ENCODE measurements at places on chromosomes 16 and 17.

DNA sequence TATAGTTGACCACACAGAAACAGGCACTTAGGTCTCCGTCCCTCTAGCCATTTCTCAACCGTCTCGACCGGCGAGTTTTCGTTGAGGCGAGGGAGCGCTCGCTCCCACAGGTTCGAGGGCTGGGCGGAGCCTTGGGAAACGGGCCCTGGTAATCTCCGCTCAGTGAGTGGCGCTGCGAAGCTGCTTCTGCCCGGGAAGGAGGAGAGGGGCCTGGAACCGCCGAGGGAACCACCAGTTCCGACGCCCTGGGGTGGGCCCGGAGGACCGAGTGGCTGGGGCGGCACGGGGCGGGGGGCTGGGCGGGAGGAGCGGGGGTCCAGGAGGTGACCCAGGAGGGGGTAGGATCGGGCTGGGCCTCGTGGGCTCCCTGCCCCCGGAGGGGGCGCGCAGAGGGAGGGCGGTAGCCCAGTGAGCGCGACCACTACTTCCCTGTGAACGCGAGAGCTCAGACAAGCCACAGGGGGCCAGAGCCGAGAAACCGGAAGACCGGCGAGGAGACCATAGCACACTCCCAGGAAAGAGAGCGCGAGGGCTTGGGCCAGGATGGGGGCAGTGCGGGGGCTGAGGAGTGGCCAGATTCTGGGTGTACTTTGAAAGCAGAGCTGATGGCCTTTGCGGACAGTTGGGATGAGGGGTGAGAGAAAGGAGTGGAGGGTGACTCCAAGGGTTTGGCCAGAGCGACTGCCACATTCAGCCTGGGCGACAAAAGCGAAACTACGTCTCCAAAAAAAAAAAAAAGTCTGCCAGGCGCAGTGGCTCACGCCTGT lies 29.9 kb upstream of the ARL4D start:
- DNase-seq = peak; percentile 80

DNA sequence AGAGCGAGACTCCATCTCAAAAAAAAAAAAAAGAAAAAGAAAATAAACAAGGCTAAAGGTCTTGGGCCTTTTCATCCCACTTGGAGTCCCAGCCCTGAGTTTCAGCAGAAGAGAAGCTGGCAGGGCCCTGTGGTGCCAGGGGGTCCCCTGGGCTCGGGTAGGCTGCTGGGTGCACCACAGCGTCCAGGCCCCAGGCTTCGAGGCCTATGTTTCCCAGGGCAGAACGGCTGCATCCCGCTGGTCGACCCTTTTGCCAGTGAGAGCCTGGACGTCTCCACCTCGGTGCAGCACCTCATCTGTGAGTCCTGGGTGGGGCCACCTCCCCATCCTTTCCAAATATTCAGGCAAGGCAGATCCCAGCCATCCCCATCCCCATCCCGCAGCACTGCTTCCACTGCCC lies 2.2 kb downstream of the TMEM235 start:
- no peak for DNase-seq

GRCh38 chr17:61200339-61200715 lies 199.3 kb upstream of the TBX2 start:
- DNase-seq = no peak

GRCh38 chr17:40351359-40352236 lies 12.9 kb downstream of the GJD3 start:
- DNase-seq = no peak

DNA sequence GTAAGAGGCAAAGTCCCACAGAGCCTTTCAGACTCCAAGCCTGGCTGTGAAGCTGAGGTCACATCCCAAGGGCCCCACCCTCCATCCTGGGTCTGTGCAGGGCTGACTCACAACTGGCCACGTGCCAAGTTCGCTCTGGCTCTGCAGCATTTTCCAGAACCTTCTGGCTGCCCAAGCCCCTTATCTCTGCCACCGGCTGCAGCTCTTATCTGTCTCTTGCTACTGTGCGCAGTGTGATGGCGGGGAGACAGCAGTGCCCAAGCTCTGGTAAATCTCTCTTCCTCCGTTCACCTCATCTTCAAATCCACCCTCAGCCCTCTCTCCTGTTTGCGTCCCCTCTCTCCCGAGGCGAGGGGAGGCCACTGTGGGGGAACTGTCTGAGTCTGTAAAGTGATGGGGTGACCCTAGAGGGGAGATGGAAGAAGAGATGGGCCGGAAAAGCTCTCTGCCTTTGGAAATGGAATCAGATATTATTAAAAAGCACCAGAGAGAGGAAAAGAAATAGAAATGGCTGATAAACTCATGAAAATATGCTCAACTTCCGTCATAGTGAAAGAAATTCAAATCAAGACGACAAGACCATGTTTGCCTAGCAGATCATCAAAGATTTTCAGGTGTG lies 162.7 kb upstream of the CDC42EP4 start:
- no peak for DNase-seq

DNA sequence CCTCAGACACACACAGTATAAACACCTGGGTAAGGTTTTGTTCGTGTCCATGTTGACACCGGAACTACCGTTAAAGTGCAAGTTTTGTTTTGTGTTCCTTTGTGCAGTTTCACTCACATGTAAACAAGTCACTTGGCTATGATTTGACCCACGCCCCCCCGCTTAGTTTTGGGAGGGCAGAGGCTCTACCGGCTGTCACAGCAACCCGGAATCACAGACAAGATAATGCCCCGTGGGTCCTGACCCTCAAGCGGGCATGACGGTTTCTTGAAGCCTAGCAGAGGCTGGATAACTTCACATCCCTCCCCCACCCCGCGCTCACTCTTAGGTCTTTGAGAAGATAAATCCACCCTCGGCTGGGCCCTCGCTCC lies 1.7 kb downstream of the RASD1 start:
- DNase-seq = no peak

All from anterior cingulate cortex (tissue), 58 donors.